Natural killer cell (primary cell): ENCODE measurements at places on chromosomes 12 and 14. TPM values are rescaled to one million over a fixed set of nuclear protein-coding genes. Genes with fewer than 3 reads are reported as not detected.

Gene SLC2A14
- total RNA-seq, result 7.9 TPM

- H3K27ac ChIP-seq, result no peak overlapping the region
- no peak overlapping the region for H3K4me3 ChIP-seq
- no peaks in the 10 kb centered on the region for H3K27me3 ChIP-seq
- H3K36me3 ChIP-seq, result peaks cover 47% of the 10 kb centered on the region
Measured at GRCh38 chr12:131797588-131797934, 30.6 kb upstream of the MMP17 start.

DNA sequence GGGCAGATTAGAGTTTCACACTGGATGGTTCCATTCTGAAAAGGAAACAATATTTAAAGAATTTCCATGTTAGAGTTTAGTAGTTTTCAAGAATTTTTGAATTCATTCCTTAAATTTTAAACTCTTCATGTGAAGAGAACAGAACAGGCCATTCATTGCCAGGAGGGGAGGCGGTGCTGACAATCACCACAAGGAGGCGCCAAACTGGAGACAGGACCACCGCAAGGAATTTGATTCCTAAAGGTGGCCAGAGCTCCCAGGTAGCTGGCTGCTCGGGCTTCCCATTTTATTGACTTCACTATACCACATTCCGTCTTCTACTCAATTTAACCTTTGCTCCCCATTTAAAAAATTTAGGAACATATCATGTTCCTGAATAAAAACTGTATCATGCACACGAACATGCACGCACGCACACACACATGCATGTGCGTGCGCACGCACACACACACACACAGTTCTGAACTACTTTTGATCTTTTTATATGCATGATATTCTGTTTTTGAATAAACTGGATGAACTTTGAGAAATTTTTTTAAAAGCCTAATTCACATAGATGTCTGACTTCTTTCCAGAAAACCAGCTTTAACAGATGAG is 101.2 kb downstream of the NELL2 start:
- no peak overlapping the region for H3K27ac ChIP-seq
- no peaks in the 10 kb centered on the region for H3K36me3 ChIP-seq
- H3K4me3 ChIP-seq, result no peak overlapping the region
- no peaks in the 10 kb centered on the region for H3K4me1 ChIP-seq

Gene KRT77
- total RNA-seq, result not detected

Gene LTB4R
- total RNA-seq, result 33.5 TPM

Gene TRIM9
- total RNA-seq, result 0.40 TPM

DNA sequence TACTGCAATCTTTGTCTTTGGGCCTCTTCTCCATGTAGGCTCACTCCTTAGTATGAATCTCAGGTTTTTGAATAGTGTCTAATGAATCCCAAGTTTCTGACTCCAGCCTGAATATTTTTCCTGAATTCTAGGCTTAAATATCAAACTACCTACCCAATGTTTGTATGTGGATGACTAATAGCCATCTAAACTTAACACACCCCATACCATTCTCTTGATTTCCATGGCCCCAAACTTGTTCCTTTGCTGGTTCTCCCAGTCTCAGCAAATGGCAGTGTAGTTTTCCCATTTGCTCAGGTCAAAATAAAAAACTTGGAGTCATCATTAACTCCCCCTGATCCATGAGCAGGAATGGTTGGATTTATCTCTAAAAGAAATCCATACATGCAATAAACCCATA is 18.8 kb upstream of the SDR39U1 start:
- H3K27ac ChIP-seq, result no peak overlapping the region
- peaks cover 4% of the 10 kb centered on the region for H3K4me1 ChIP-seq
- no peak overlapping the region for H3K4me3 ChIP-seq
- H3K27me3 ChIP-seq, result no peaks in the 10 kb centered on the region
- DNase-seq, result no peak

- H3K27ac ChIP-seq, result no peak overlapping the region
- no peaks in the 10 kb centered on the region for H3K36me3 ChIP-seq
- no peak overlapping the region for H3K4me3 ChIP-seq
- peaks cover 9% of the 10 kb centered on the region for H3K27me3 ChIP-seq
- no peak for DNase-seq
- H3K4me1 ChIP-seq, result peaks cover 11% of the 10 kb centered on the region
Measured at GRCh38 chr12:26112703-26113147, 12.1 kb downstream of the BHLHE41 start.

- no peaks in the 10 kb centered on the region for H3K36me3 ChIP-seq
- no peaks in the 10 kb centered on the region for H3K4me1 ChIP-seq
- H3K4me3 ChIP-seq, result no peak overlapping the region
- no peak for DNase-seq
- no peak overlapping the region for H3K27ac ChIP-seq
Measured at GRCh38 chr14:51308866-51309265, 68.8 kb downstream of the TMX1 start.

- no peaks in the 10 kb centered on the region for H3K36me3 ChIP-seq
- no peak overlapping the region for H3K4me3 ChIP-seq
- no peak overlapping the region for H3K27ac ChIP-seq
- DNase-seq, result no peak
- H3K4me1 ChIP-seq, result no peaks in the 10 kb centered on the region
- no peaks in the 10 kb centered on the region for H3K27me3 ChIP-seq
Measured at GRCh38 chr12:50753232-50753769, 10.6 kb upstream of the ATF1 start.

Gene NKX2-1
- total RNA-seq, result not detected

Gene SLCO1B3
- total RNA-seq, result not detected
